NCI-H774 (cell line): ENCODE measurements at places on chromosomes 2 and 18.

- no peak for DNase-seq
Observed at GRCh38 chr18:11146947-11147345, 2.4 kb downstream of the PIEZO2 start.

- DNase-seq = no peak
Observed at GRCh38 chr2:239596253-239596652, 195.4 kb upstream of the HDAC4 start.

DNA sequence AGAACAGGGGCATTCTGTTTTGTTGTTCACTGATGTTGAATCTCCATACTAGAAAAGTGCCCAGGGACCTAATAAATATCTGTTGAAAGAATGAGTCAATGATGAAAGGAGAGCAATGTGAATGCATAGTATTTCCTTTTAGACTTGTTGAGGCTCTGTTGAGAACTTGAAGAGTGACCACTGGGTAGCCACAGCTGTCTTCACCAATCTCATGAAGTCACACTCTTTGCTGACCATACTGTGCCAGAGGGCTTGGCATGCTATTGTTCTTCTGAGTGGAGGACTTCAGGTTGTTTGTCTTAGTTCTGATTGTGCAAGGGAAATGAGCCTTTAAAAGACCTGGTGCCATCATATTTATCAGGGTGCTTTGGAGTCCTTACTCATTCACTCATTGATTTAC, 41.6 kb upstream of the NT5C1B start:
- no peak for DNase-seq

GRCh38 chr18:10230072-10230471, 224.4 kb upstream of the APCDD1 start:
- DNase-seq = no peak

DNA sequence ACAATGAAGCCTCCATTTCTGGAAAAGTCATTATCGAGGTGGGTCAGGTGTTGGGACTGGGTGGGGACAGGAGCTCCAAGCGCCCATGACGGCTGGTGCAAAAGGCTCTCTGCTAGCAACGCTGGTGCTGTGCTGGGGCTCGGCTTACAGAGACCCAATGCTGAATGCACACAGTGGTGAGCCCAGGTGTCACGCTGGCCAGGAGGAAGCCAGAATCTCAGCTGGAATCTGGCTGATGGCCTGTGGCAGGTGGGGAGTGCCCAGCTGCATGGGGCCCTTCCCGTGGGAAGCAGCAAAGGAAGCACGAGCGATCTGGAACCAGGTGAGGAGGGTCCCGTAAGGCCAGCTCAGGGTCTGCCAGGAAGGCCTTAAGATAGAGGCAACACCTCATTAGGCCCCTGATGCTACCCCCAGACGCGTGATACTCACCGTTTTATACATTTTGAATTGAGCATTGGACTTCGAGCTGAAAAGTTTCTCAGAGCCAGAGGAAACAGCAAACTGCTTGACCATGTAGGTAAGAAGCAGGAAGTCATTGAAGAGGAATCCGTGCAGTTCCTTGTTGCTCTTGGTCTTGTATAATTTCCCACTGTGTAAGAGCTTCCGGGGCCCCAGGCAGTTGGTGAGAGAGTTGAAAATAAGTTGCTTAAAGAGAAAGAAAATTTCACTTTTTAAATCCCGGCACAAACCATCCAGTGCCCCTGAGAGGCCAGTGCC, 34.7 kb downstream of the FAM228A start:
- no peak for DNase-seq

DNA sequence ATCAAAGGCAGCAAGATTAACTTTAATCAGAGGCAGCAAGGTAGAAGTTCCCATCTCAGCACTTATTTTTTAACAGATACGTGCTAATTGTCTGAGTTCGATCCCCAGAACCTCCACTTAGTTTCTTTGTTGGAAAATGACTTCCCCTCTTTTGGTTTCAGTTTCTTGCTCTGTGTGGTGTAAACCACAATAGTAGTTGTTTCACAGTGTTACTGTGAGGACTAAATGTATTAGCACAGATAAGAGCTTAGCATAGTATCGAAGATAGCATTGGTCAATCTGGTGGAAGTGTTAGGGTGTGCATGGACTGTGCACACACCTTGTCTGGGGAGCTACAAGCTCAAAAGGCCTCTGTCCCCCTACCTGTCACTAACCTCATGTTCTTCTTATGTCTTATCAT, 988.3 kb upstream of the GYPC start:
- DNase-seq = no peak

- no peak for DNase-seq
Observed at GRCh38 chr2:126399001-126399400, 257.0 kb upstream of the GYPC start.

GRCh38 chr2:216056739-216057138, 24.9 kb downstream of the PECR start:
- no peak for DNase-seq

DNA sequence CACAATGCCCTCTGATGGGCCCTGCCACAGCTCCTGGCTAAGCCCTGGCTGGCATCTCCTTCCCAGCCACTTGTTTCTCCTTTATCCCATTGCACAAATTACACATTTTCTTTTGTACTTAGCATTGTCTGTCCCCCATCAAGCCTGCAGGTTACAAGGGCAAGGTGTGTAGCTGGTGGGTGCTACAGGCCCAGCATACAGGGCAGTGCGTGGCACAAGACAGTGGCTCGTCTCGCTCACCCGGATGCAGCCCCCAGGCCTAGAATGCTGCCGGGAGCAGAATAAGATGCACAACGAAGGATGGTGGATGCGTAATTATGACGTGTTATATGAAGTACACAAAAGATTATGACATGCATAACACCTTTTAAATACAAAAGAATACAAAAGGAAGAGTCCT, 87.6 kb downstream of the EIPR1 start:
- no peak for DNase-seq

DNA sequence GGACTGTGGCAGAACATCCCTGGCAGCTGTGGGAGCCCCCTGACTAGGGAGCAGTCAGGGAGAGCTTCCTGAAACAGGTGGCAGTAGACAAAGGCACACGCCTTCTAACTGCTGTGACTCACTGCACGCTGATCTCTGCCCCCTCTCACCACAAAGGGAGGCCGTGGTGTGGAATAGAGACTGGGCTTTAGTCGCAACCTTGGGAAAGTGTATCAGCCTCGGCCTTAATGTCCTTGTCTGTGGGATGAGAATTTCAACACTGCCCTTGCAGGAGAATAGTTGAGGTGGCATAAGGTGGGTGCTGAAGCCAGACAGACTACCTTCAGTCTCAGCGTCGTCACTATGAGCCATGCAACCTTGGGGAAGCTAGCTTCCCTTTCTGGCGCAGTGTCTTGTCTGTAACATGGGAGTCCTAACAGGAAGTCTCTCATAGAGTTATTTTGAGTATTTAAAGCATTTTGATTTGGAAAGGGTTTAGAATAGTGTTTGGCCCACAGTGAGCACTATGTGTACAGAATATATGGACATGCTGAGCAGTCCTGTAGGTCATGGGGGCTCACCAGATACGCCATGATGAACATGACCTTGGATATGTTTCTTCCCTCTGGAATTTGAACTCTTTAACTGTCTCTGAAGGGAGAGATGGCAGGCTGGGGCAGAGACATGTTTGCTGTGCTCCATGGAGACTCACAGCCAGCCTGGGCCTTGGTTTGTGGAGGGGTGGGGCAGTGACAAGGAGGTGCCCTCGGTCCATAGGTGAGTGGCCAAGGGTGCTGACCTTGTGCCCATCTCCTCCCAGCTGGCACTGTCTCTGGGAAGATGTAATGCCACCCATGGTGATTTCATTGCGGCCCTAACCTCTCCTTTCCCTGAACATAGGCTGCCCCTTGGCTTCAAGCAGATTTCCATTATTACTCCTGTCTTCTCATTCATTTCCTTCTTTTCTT, 29.5 kb upstream of the SMAD7 start:
- no peak for DNase-seq

DNA sequence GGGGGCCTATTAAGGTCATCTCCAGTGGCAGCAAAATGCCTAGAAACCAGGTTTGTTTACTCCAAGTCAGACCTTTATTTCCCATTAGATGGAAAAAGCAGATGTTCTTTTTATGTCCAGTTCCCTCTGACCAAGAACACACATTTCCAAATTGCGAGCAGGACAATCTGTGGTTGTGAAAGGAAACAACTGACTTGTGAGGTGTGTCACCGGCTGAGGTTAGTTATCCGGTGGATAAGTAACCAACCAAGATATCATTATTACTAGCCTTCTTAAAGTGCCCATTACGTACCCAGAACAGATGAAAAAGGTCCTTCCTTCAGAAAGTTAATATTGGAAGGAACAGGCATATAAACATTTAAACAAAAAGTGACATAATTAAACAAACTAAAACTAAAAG, 112.9 kb downstream of the THADA start:
- DNase-seq = no peak

GRCh38 chr18:76995896-76996295, 136.7 kb downstream of the MBP start:
- DNase-seq = no peak

- DNase-seq = no peak
Observed at GRCh38 chr2:63055226-63056106, 4.8 kb downstream of the OTX1 start.

DNA sequence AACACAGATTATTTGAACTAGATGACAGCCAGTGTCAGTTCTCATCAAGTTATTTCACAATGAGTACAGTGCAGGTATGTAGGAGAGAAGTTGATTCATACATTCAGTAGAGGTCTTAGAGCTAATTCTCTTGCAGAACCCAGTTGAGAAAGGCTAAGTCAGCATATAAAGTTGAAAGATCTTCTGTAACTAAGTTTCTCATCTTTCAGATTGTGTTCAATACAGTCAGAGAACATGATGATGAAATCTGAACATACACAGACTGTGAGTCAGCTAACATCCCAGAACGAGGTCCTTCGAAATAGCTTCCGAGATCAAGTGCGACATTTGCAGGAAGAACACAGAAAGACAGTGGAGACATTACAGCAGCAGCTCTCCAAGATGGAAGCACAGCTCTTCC, 41.9 kb upstream of the LIMS1 start:
- DNase-seq = no peak

DNA sequence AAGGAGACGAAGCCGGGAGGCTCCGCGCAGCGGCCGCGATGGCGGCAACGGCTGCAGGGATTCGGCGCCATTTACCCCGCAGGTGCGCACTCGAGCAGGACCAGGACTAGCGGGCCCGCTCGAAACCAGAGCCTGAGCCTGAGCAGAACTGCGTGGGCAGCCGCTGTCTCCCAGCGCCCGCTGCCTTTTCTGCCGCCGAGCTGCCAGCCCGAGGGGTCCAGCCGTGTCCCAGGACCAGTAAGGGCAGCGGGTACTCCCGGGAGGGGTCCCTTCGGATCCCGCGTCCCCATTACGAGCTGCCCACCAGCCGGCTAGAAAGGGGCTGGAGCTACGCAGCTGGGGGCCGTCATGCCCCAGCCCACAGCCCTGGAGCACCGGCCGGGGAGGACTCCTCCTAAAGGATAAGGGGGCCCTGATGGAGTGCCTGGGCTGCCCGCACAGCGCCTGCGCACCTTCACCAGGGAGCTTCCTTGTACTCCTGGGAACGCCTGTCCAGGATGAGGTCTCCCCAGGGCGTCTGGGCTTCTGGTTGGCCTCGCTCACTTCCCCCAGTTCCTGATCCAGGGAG, 9.9 kb downstream of the ALPP start:
- no peak for DNase-seq

GRCh38 chr2:217735899-217736298, 266.9 kb downstream of the TNS1 start:
- DNase-seq = no peak

DNA sequence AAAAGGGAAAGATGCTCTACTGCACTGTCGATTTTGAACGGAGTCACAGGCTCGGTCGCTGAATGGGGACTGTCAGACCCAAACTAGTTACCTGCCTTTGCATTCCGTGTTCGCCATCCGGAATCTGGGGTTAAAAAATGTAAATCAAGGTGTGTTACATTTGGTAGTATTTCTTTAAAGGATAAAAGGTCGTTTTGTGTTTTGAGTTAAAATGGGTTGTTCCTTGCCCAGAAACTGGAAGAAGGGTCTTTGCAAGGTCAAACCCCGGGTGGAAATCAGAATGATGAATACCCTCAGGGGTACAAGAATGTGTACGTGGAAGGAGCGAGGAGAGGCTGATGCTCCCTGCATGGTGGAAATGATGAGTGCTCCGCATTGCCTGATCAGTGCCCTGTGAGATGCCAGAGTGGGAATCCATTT, 1.0 kb downstream of the VSNL1 start:
- DNase-seq = no peak

DNA sequence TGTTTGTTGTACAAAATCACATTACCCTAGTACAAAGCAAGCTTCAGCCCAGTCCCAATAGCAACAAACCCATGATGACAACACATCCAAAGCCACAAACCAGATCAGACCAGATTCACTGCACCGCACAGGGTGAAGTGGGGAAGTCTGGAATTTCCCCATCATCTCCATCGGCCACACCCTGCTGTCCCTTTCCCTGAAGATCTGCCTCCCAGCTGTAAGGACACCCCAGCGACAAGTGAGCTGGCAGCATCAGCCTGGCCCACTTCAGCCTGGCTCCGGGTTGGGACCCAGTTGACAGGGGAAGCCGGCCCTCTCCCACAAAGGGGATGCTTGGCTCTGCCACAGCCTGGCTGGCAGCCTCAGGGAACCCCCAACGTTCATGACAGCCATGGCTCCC, 207.6 kb downstream of the MGAT5 start:
- DNase-seq = no peak

GRCh38 chr2:161243312-161243711, 64.9 kb upstream of the PSMD14 start:
- DNase-seq = no peak

DNA sequence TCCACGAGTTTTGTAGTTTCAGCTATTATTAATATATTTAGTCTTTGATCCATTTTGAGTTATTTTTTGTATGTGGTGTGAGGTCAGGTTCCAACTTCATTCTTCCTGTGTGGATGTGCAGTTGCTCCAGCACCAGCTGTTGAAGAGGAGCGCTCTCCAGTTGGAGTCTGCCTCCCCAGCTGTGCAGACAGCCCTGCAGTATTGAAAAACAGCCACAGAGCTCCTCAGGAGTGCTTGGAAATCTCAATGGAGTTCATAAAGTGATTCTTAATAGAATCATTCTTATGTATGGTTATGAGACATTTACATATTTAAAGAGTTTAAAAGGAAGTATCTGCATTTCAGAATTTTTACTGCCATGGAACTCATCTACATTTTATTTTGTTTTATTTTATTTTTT, 17.3 kb downstream of the DGKD start:
- no peak for DNase-seq

DNA sequence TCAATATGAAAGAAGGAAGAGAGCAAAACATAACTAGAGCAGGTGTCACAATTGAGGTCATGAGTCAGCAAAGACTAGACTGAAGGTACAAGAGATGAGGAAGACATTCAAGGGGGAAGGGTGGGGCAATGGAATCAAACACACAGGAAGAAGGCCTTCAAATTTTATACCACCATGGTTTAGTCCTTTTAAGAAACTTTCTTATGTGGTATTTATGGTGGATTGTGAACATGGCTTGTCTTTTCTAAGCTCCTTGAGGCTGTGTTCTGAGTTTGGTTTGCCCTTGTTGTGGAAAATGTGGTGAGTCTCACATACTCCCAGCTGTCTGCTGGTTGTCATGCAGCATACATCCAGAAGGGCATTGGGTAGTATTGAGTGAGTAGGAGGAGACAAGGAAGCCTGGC, 62.1 kb downstream of the NABP1 start:
- DNase-seq = no peak

GRCh38 chr2:84038866-84039265, 420.2 kb downstream of the SUCLG1 start:
- no peak for DNase-seq

- no peak for DNase-seq
Observed at GRCh38 chr18:12836551-12836950, 47.5 kb downstream of the PTPN2 start.
